Metanephros (tissue), 2 donors: ENCODE measurements at places on chromosomes 3 and 15. TPM values are rescaled to one million over a fixed set of nuclear protein-coding genes. Genes with fewer than 3 reads are reported as not detected.

Gene SKOR1
- total RNA-seq: 0.29 TPM

Gene CHST14
- 20.1 TPM for total RNA-seq

Gene SLC22A14
- 1.7 TPM for total RNA-seq

Gene ALDH1L1
- total RNA-seq: 32.5 TPM

Gene GPR176
- 14.4 TPM for total RNA-seq

Gene TRIM42
- not detected for total RNA-seq

Gene CDC25A
- 6.4 TPM for total RNA-seq

Gene ZKSCAN7
- total RNA-seq: 16.3 TPM

Gene MYLK
- total RNA-seq: 224 TPM

Gene TIMP4
- total RNA-seq: 2.0 TPM

Gene OSBPL10
- 36.4 TPM for total RNA-seq

Gene MEX3B
- total RNA-seq: 16.7 TPM

Gene SLC12A8
- 7.2 TPM for total RNA-seq

Gene MORC1
- total RNA-seq: 0.35 TPM

Gene GOLGA6L10
- 7.0 TPM for total RNA-seq

Gene CYP1A1
- total RNA-seq: not detected

Gene UCN2
- total RNA-seq: 0.29 TPM

Gene KBTBD13
- 1.2 TPM for total RNA-seq

Gene PARP16
- total RNA-seq: 8.8 TPM

Gene PIGZ
- 1.3 TPM for total RNA-seq

Gene SLC15A2
- total RNA-seq: 23.4 TPM

Gene KNL1
- total RNA-seq: 13.7 TPM

Gene SLC22A13
- total RNA-seq: 6.1 TPM

Gene CASR
- total RNA-seq: 24.4 TPM

Gene GOLGA6L4
- total RNA-seq: 3.0 TPM

Gene SYNM
- 33.3 TPM for total RNA-seq
